ENCODE measurements at places on chromosomes 16 and 17. TPM values are rescaled to one million over a fixed set of nuclear protein-coding genes. Genes with fewer than 3 reads are reported as not detected.

DNA sequence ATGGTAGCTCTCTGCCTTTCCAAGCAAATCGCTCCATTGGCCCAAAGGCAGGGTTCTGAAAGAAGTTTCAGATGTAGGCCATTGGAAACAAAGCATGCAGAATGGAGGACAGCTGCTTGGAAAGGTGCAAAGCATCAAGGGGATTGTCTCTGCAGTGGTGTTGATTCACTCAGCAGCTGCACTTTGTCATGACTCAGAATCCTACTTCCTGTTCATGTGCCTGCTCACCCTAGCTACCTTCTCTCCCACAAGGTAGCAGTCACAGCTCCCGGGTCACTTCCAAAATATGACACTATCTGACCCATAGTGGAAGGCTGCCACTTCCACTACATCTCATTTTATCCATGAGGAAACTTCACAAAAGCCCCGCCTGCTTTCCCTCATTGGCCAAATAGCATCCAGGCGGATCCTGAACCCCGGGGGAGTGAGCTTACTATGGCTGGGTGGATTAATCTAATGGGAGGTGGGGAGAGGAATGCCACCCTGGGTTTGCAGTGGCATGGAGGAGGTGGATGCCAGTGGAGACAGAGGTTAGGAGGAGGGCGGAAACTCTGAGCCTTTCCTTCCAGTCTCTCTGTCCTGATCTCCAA lies 74.7 kb upstream of the NKD1 start:
- no peak for DNase-seq
- peaks cover 8% of the 10 kb centered on the region for H3K4me1 ChIP-seq
- peaks cover 48% of the 10 kb centered on the region for H3K27me3 ChIP-seq
- H3K36me3 ChIP-seq: no peaks in the 10 kb centered on the region
- no peak overlapping the region for H3K4me3 ChIP-seq

DNA sequence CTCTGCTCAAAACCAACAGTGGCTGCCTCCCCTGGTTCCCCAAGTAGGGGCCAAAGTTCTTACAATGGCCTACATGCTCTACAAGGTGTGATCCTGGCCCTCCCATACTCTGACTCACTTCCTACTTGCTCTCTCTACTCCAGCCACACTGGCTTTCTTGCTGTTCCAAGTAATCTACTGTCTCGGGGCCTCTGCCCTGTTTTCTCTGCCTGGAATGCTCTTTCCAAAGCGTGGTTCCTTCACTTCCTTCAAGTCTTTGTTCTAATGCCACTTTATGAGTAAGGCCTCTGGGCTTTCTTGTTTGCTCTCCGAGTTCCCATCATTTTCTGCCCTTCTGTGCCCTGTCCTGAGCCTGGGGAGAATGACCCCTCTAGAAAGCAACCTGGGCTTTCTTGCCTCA lies 4.1 kb upstream of the CDH3 start:
- no peak overlapping the region for H3K4me3 ChIP-seq
- no peaks in the 10 kb centered on the region for H3K36me3 ChIP-seq
- DNase-seq: no peak
- H3K27ac ChIP-seq: peak overlapping the region; percentile 20

GRCh38 chr16:89170346-89171215 lies 967 bp upstream of the CDH15 start:
- DNase-seq: no peak
- H3K27me3 ChIP-seq: peaks cover 7% of the 10 kb centered on the region
- no peaks in the 10 kb centered on the region for H3K36me3 ChIP-seq
- H3K4me3 ChIP-seq: peak overlapping the region; percentile 53
- no peak overlapping the region for H3K27ac ChIP-seq

Gene NOD2
- total RNA-seq: 0.07 TPM

Gene HCFC1R1
- 79.3 TPM for total RNA-seq

Gene MYH8
- total RNA-seq: not detected

- no peak overlapping the region for H3K4me3 ChIP-seq
- peaks cover 52% of the 10 kb centered on the region for H3K27me3 ChIP-seq
- no peak for DNase-seq
- no peaks in the 10 kb centered on the region for H3K4me1 ChIP-seq
- no peaks in the 10 kb centered on the region for H3K36me3 ChIP-seq
Observed at GRCh38 chr17:45740553-45741330, 43.4 kb upstream of the CRHR1 start.

DNA sequence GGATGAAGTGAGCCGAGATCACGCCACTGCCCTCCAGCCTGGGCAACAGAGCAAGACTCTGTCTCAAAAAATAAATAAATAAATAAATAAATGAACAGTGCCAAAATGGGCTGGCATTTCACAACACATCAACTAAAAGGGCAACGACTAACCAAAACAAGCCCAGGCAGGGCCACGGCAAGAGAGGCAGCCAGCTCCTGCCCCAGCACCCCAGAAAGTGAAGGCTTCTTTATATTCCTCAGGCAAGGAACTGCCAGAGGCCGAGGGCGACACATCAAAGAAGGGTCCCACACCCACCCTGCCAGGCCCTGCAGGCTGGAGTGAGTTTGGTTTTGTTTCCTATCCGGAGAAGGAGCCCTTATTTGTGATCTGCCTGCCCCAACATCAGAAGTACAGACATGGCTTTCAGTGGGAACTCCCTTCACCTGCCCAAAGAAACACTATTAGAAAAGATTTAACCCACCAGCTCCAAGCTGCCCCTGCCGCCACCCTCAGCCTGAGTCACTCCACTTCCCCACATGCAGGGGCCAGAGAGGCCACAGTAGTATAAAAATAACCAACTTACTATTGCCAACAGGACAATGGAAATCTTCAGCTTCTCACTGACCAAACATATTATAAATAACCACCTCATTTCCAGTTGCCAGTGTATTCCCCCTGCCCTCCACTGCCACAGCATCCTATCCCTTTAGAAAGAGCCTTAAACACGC lies 8.0 kb downstream of the FBXO31 start:
- no peaks in the 10 kb centered on the region for H3K36me3 ChIP-seq
- peak overlapping the region; percentile 14 for H3K4me3 ChIP-seq
- H3K4me1 ChIP-seq: peaks cover 25% of the 10 kb centered on the region

DNA sequence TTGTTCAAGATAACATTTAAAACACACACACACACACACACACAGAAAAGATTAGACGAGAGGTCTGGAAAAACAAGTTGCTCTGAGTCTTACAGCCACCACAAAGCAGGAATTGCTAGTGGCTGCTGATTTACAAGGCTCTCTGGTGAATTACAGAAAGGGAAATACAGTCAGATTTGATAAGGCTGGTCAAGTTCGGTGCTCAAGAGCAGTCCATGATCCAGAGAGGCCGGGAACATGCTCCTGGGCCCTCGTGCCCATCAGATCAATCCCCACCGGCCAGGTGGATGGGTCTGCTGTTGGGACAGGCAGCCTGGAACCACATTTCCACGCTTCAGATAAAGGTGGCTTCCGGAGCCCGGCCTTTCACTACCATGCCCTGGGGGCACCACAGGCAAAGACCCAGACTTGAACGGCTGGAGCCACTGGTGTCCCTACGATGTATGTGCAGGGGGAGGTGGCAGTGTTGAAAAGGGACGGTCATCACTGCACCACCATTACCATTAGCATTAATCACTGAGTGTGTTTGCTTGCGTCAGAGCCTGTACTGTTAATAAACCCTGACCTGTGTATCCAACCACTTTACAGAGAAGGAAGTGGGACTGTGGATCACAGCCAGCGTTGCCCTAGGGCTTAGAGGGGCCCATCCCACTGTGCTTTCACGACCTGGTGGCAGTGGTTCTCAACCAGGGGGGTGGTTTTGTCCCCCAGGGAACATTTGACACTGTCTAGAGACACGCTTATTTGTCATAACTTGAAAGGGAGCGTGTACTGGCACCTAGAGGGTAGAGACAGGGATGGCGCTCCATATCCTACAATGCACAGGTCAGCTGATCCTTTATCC lies 95.1 kb downstream of the XYLT1 start:
- no peak overlapping the region for H3K27ac ChIP-seq
- H3K4me1 ChIP-seq: peaks cover 38% of the 10 kb centered on the region
- no peak overlapping the region for H3K4me3 ChIP-seq
- H3K27me3 ChIP-seq: no peaks in the 10 kb centered on the region

Gene CACNA1H
- total RNA-seq: 55.9 TPM

GRCh38 chr17:81697261-81698044 lies 5.7 kb upstream of the MRPL12 start:
- H3K27me3 ChIP-seq: no peaks in the 10 kb centered on the region
- H3K4me1 ChIP-seq: peaks cover 17% of the 10 kb centered on the region
- peaks cover 16% of the 10 kb centered on the region for H3K36me3 ChIP-seq

DNA sequence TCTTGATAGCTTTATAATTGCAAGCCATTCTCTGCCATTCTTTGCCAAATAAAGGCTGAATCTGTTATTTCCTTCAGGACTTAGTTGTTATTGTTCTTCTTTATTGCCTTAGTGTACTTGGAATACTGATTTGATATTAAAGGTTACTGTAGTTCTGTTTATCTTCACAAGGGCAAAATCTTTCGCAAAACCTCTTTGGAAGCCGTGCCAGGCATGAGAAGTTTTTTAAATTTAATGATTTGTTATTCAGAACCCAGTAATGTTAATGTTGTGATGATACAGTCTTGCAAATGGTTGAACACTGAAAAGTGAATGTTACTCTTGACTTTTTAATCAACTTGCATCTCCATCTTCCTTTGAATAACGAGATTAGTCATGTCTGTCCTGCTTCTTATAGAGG lies 1225.2 kb upstream of the GOT2 start:
- no peaks in the 10 kb centered on the region for H3K36me3 ChIP-seq
- no peak overlapping the region for H3K4me3 ChIP-seq
- no peak for DNase-seq
- no peak overlapping the region for H3K27ac ChIP-seq

DNA sequence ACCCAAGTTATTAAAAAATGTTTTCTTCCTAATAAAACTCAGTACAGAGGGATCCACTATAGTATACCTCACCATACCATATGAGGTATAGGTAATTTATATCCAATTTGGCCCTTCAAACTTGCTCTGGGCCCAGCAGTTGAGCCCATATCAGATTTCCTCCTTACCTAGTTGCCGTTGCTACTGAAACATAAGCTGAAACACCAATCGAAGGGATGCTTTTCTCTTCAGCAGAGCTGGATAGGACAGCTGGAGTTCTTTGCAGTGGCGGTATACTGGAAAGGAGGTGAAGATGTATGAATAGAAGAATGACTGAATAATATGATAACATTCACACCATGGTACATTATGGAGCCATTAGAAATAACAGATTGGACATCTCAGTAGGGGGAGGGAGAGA lies 42.7 kb downstream of the TNRC6C start:
- peaks cover 22% of the 10 kb centered on the region for H3K4me1 ChIP-seq
- H3K27me3 ChIP-seq: no peaks in the 10 kb centered on the region
- no peak overlapping the region for H3K27ac ChIP-seq
- DNase-seq: no peak
- peaks cover 6% of the 10 kb centered on the region for H3K36me3 ChIP-seq

Gene ZNF469
- total RNA-seq: 19.0 TPM

- peaks cover 62% of the 10 kb centered on the region for H3K4me1 ChIP-seq
- H3K4me3 ChIP-seq: peak overlapping the region; percentile 31
- H3K36me3 ChIP-seq: peaks cover 2% of the 10 kb centered on the region
- H3K27me3 ChIP-seq: no peaks in the 10 kb centered on the region
- DNase-seq: peak; percentile 62
Observed at GRCh38 chr17:29586676-29587469, 2.6 kb downstream of the GIT1 start.

- DNase-seq: no peak
- no peaks in the 10 kb centered on the region for H3K27me3 ChIP-seq
Observed at GRCh38 chr17:51846566-51846965, 311.9 kb downstream of the CA10 start.

GRCh38 chr17:79147746-79148506 lies 73.3 kb downstream of the ENGASE start:
- no peak overlapping the region for H3K27ac ChIP-seq
- no peak for DNase-seq
- no peaks in the 10 kb centered on the region for H3K4me1 ChIP-seq

Gene PIPOX
- 2.2 TPM for total RNA-seq

DNA sequence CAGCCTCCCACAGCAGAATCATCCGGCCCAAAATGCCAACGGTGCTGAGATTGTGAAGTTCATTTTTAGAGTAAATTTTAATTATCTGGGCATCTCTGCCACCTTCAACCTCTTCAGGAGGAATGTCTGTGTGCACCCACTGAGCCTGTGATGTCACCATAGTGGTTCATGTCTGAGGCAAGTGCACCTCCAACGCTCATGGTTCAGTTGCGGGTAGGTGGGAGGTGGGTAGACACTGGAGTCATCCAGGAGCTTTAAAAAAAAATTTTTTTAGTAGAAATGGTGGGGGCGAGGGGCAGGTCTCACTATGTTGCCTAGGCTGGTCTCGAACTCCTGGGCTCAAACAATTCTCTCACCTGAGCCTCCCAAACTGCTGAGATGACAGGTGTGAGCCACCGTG lies 1.9 kb downstream of the FLYWCH1 start:
- H3K27ac ChIP-seq: peak overlapping the region; percentile 17
- H3K4me1 ChIP-seq: peaks cover 39% of the 10 kb centered on the region
- DNase-seq: no peak
- no peaks in the 10 kb centered on the region for H3K27me3 ChIP-seq
- H3K36me3 ChIP-seq: peaks cover 3% of the 10 kb centered on the region

DNA sequence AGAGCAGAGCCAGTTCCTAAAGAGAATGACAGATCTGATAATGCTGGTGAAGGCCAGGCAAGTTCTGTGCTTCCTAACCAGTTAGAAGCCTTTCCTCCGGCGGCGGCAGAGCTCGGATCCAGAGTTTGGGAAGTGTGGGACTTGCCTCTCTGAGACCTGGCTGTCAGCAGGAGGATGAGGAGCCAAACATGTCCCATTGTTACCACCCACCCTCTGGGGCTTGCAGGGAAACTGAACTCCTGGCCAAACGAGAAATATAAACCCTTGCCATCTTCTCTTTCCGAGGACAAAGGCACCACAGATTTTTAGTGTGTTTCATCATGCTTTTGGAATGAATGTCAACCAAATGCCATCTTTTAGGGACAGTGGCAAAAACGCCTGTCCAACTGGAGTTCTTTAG lies 80.2 kb upstream of the SMURF2 start:
- H3K27ac ChIP-seq: peak overlapping the region; percentile 94
- no peak for DNase-seq
- no peaks in the 10 kb centered on the region for H3K36me3 ChIP-seq
- H3K27me3 ChIP-seq: no peaks in the 10 kb centered on the region
- no peak overlapping the region for H3K4me3 ChIP-seq

DNA sequence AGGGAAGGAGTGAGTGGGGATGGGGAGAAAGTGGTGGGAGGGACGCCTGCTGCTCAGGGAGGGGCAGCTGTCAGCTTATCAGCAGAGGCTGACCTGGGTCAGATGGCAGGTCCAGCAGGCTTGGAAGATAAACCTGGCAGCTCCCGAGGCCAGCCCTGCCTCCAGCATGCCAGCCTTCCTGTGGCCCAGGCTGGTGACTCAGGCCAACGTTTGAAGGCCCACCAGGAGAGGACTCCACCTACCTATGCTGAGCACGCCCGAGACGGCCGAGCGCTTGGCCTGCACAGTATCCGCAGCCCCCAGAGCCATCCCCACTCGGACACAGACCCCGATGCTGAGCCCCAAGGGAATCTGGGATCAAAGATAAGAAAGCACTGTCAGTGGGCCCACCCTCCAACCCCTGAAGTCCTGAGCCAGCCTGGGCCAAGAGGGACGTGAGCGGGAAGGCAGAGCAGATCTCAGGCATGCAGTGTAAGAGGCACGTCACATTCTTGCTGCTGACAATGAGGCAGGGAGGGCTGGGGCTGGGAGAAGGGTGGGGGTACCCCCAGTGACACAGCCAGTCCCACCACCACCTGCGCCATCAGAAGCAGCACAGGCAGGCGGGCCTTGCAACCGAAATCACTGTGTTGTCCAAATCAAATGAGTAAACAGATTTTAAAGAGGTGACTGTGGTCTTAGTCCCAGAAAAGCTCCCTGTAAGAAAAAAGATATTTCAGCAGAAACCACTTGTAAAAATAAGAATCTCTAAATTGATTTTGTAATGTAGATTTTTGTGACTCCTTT lies 12.4 kb downstream of the SLC47A2 start:
- H3K4me3 ChIP-seq: no peak overlapping the region
- H3K27me3 ChIP-seq: no peaks in the 10 kb centered on the region
- peaks cover 11% of the 10 kb centered on the region for H3K4me1 ChIP-seq
